ENCODE measurements at places on chromosomes 7 and 10.
A peak's percentile ranks its signal among the peaks of the same experiment; 100 is the strongest.

- no peak for DNase-seq
Measured at GRCh38 chr7:138282997-138283396, 177.1 kb upstream of the TRIM24 start.

- no peak for DNase-seq
Measured at GRCh38 chr7:37354656-37355131, 94.0 kb downstream of the ELMO1 start.

GRCh38 chr7:44215531-44215930, 14.8 kb downstream of the YKT6 start:
- no peak for DNase-seq

DNA sequence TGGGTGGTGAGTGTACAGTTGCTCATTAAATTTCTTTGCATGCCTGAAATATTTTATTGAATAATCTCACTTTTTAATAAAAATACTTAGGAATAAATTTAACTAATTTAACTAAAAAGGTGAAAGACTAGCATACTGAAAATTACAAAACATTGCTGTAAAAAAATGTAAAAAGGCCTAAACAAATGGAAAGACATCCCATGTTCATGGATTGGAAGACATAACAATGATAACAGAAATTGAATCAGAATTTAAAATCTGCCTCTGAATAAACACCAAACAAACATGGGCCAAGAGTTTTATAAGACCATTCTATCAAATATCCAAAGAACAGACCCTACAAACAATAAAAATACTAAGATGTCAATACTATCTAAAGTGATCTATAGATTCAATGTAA, 66.9 kb downstream of the LRRC17 start:
- DNase-seq, result no peak

DNA sequence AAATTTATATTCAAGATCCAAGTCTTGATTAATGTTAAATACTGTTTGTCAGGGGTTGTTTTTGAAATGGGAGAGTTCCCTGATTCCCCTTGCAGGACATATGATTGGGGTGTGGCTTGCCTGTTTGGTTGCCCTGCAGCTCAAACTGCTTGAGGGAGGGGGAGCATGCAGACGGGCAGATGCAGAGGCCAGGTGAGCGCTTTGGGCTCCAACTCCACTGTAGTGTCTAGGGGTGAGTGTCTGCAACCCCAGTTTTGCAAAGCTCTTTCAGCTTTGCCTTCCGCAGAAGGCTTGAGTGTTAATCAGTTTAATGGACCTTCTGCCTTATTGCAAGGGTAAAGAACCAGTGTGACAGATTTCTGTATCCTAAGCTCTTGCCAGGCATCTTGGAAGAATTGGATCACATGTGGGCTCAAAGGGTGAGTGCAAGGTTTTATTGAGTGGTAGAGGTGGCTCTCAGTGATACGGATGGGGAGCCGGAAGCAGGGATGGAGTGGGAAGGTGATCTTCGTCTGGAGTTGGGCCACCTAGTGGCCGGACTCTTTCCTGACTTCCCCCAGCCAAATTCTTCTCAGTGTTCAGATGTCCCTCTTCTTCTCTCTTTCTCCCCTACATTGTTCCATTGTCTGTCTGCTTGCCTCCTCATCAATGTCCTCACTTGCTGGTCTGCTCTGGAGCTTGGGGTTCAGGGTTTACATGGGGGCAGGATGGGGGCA, 479.7 kb downstream of the ATRNL1 start:
- DNase-seq, result no peak

DNA sequence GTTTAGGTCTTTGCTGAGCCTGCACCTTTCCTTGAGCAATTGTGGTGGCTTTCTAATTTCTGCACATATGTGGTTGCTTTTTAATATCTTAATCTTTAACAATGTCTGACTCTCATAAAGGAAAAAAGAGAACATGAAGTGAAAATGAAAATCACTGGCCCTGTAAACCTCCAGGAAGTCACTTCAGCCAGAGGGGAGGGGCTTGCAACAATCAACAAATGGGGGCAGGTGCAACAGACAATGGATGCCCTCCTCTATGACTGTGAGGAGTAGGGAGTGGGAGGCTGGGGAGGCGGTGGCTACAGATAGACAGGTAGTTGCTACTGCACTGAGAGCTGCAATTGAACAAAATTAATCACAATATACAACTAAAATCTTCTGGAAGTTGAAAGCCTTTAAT, 1377.4 kb downstream of the XPNPEP1 start:
- no peak for DNase-seq

- DNase-seq, result no peak
Measured at GRCh38 chr10:23742807-23743206, 303.9 kb downstream of the OTUD1 start.

DNA sequence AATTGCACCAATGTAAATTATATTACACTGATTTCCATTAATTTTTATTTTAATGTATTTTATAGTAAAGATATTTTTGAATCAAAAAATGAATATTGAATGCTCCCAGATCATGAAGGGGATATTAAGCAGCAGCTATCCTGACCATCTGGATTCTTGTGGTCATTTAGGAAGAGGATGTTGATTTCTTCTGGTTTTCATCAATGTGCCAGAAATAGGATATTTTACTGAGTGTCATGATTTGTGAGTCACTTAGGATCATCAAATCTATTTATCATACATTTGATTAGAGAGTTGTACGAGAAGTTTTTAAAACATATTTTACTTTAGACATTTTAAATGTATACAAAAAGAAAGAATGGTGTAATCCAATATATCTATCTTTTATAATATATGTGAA, 366.3 kb upstream of the CHRM2 start:
- DNase-seq, result no peak

DNA sequence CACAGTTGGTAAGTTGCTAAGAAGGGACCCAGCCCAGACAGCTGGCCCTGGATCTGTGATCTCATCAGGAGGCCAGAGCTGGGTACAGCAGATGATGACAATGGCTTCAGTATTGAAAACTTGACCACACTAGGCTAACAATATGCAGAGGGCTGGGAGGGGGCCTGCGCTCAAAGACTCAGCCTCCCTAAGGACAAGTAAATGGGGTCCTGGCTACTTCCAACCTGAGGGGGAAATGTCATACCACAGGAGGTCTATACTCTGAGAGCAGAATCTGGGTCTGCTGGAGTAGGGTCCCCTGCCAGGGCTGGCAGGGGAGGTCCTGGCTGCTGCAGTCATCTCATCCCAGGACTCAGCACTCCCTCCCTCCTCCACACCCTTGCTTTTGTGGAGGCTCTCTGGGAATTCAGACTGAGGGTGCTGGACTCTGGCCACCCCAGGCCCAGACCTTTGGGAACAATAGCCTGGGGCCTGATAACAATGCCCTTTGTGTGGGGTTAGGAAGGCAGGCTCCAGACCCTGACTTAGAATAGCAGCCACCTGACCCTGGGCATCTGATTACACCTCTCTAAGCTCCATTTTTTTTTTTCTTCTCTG, 1.4 kb downstream of the FXYD4 start:
- no peak for DNase-seq

GRCh38 chr7:68820321-68820720, 778.0 kb upstream of the AUTS2 start:
- DNase-seq, result no peak

DNA sequence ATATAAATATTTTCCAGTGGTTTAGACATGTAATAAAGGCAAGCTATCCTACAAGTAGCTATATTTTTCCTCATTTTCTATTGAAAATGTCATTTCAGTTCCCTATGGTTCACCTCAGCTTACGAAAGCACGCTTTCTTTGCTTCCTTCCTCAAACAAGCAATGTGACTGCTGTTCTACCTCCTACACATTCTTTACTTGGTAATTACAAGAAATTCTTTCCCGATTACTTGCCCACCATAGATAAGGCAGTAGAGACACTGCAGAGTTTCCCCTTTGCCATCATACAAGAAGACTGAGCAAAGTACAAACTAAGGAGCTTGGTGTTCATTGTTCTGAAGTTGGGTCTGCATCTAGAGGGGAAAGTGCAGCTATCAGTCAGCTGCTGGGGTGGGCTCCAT, 249.4 kb downstream of the CRPPA start:
- DNase-seq, result no peak

DNA sequence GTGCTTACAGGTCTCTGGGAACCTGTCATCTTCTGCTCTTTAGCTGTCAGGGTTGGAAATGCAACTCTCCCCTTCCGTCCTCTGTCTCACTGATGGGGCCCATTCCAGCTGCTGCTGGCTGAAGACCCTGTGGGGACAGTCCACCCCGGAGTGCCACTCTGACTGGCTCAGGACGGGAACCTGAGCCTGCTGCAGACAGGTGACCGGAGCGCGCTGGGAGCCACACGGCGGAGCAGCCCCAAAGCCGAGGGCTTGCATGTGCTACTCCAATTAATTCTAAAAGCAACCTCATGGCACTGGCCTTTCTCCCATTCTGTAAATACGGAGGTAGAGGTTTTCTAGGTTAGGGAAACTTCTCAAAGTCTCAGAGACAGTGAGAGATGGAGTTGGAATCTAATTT, 223.5 kb upstream of the PITRM1 start:
- no peak for DNase-seq

- peak; percentile 61 for DNase-seq
Measured at GRCh38 chr10:42933448-42934340, 143.2 kb upstream of the RET start.
